Stimulated activated CD8-positive, alpha-beta memory T cell treated with anti-CD3 and anti-CD28 coated beads, Interleukin-15, amount 100 ng/mL, for 4 hours (primary cell): ENCODE measurements at places on chromosomes 7 and 10.

- DNase-seq: no peak
Measured at GRCh38 chr10:3987143-3987974, 202.3 kb upstream of the KLF6 start.

DNA sequence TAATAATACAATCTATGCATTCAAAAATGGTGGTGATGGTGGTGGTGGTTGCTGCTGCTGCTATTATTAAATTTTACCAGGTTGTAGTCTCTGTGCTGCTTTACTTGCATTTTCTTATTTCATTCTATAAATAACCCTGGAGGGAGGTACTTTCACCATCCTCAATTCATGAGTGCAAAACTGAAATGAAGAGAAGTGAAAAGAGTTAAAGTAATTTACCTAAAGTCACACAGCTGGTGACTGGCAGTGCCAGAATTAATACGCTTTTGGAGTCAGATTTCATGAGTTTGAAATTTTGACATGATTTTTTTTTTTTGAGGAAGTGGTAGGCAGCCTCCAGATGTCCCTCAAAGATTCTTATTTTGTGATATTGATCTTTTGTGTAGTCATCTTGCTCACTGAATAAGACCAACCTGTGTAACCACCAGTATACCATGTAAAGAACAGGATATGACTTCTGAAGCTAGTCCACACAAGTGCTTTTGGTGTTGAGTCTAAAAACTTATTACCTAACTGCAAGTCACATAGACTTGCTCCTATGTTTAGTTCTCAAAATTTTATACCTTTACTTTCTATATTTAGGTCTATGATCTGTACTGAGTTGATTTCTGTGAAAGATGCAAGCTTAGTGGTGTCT is 218.8 kb downstream of the ZWINT start:
- no peak for DNase-seq

- no peak for DNase-seq
Measured at GRCh38 chr10:70060389-70060788, 7.7 kb downstream of the MACROH2A2 start.

DNA sequence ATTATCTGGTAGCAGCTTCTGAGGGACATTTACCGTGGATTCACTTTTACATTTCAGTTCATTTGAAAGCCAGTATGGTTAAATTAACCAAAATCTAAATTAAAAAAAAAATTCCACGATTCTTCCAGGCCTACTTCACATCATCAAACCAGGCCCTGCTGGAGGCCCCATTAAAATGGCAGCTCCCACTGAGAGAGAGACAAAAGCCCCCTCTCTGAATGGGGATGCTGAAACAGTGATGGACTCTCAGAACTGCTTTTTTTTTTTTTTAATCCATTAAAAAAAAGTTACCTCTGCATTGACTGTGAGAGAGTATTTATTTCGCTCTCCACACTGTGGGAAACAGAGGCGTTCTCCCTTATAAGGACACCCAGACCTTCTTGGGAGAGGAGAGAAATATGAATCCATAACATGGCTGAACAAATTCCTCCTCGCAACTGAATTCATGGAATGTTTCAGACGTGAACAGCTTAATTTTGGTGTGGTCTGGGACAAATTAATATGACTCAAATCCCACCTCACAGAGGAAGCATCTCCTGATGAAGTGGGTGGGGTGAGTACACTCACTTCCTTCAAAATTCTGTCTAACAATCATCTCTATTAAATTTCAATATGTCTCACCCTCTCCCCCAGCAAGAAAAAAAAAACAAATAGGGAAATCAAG is 73.5 kb downstream of the SAMD9 start:
- DNase-seq: no peak

DNA sequence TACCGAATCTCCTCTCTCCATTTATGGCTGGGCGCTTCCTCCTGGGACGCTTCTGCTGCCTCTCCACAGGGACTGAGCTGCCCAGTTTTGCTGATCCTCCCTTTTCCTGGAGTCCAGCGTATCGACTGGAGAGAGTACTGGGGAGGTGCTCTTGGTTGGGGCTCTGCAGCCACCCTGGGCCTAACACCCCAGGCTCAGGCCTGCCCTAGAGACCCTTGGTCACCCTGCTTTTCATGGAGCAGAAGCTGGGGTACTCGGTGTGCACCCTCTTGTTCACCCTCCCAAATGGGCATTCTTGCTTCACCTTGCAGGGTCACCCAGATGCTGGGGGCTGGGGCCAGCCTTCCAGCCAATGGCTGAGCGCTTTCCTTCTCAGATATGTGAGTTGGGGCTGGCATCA is 88.8 kb upstream of the RET start:
- no peak for DNase-seq

- DNase-seq: no peak
Measured at GRCh38 chr10:132536241-132536876, 1.2 kb upstream of the INPP5A start.

DNA sequence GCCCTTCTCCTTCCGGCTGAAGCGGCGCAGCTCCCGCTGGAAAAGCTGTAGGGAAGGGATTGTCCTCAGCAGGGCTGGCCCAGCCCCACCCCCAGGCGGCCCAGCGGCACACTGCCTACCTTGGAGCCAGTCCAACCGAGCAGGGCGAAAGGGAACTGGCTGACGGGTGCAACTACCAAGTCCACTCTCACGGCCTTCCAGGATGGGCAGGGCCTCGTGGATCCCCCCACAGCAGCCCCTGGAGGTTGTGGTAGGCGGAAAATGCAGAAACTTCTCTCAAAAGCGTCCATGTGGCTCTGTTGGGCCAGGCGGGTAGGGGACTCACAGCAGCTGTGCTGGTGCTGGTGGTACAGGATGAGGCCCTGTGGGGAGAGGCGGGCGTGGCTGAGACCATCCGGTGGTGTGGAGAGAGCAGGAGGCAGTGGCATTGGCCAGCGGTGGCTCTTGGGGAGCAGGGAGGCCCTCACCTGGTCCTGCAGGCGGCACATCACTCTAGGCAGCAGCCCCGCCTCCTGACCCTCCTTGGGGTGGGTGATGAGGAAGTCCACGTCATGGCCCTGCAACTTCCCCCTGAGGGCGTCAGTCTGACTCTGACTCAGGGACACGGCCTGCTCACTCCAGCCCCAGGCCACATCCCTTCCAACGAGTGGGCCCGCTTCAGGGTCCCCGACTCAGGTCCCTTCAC is 8.4 kb upstream of the PGAM2 start:
- DNase-seq: peak; percentile 55

- DNase-seq: no peak
Measured at GRCh38 chr7:30019387-30019786, 7.1 kb downstream of the FKBP14 start.

DNA sequence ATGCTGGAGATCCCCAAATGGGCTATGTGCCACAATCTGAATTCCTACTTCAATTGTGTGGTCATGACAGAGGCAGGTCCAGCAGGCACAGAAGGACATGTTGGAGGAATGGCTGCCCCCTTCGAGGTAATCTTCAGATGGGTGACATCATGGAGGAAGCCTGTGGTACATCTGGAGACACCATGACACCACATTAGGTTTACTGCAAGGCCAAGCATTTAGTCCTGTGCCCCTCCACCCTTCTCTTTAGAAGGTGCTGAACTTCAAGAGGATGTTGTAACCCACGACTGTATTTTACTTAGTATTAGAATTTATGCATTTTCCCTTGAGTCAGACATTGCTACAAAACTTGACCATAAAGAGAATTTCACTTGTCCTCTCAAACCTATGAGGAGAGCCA is 75.1 kb upstream of the DDC start:
- DNase-seq: no peak

DNA sequence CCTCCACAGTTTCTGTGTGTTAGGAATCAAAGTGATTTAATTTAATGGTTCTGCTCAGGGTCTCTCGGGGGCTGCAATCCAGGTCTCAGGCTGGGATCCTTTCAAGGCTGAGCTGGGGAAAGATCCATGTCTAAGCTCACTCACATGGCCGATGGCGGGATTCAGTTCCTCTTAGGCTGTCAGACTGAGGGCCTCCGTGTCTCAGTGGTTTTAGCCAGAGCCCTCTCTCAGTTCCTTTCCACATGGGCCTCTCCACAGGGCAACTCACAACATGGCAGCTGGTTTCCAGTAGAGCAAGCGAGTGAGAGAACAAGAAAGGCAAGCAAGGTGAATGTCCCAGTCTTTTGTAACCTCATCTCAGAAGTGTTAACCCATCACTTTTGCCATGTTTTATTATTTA is 26.9 kb downstream of the CAV1 start:
- DNase-seq: no peak

GRCh38 chr10:130652544-130652943 is 516.4 kb downstream of the GLRX3 start:
- DNase-seq: no peak

DNA sequence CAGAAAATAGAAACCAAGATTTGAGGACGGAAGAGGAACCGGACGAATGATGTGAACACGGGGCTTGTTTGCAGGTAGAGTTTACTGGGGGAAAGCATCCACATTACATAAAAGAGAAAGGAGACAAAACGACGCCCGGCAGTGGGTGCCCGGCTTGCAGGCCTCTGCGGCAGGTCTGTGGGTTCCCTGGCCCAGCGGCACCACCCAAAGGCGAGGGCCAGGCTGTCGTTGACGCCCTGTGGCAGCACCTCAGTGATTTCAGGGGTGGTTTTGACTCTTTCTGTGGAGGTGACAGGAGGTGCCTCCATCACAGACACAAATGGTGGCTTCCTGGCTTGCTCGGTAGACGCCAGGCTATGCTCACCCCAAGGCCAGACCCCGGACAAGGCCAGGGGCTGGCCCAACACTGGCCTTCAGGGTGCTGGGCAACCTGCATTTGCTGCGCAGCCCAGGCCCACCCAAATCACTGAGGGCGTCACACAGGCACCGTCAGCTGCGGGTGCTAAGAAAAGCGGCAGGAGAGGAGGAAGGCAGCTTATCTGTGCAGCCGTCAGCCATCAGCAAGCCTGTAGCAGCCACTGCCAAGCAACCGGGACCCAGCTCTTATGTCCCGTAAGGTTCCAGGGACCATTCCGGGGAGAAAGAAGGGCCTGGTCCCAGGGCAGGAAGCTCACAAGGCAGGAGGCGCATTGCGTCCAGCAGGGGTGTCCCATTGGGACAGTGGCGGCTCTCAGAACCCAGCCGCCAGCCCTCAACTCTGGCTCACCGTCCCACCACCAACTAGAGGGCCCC is 230.3 kb downstream of the PTPRN2 start:
- no peak for DNase-seq

DNA sequence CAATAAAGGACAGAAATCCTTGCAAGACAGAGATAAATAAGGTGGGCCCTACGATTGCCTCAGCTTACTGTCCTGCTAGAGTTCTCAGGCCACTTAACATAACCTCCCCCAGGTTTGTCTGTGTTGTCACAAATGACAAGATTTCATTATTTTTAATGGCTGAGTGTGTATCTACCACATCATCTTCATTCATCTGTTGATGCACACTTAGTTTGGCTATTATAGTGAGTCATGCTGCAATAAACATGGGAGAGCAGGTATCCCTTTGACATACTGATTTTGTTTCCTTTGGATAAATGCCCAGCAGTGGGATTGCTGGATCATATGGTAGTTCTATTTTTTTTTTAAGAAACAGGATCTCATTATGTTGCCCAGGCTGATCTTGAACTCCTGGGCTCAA is 60.6 kb downstream of the PRTFDC1 start:
- no peak for DNase-seq

GRCh38 chr10:33136781-33137180 is 178.8 kb upstream of the ITGB1 start:
- DNase-seq: no peak

GRCh38 chr7:4851459-4852422 is 10.1 kb downstream of the PAPOLB start:
- DNase-seq: no peak

DNA sequence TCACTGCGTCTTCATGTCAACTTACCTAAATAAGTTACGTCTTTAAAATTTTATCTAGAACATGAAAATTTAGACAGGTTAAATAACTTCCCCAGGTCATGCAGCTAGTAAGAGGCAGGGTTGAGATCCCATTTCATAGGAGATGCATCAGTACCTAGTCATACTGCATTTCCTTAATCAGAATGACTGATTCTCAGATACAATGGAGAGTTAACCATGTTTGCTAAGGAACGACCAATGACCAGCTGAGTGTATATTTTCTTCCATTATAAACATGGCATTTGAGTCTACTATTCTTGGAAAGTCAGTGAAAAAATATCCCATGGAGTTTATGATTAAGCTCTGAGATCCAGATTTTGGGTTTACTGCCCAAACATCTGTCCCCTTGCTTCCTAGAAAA is 39.6 kb downstream of the ENTPD1 start:
- no peak for DNase-seq

GRCh38 chr10:43653746-43654145 is 5.1 kb upstream of the ZNF32 start:
- no peak for DNase-seq

DNA sequence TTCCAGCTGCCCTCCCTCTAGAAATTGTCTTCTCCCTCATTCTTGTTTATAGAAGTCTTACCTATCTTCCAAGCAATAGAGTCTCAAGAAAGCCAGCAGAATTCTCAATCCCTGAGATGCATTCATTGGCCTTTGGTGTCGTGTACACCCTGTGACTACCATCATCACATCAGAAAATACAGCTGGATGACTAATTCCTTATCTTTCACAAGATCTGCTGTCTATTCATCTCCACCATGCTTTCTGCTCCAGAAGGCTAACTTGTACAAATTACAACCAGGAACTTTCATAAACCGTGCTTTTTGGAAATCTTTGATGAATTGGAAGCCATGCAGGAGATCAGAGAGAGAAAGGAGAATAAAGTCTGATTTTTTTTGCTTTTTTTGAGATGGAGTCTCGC is 1062.9 kb upstream of the GHITM start:
- DNase-seq: no peak

DNA sequence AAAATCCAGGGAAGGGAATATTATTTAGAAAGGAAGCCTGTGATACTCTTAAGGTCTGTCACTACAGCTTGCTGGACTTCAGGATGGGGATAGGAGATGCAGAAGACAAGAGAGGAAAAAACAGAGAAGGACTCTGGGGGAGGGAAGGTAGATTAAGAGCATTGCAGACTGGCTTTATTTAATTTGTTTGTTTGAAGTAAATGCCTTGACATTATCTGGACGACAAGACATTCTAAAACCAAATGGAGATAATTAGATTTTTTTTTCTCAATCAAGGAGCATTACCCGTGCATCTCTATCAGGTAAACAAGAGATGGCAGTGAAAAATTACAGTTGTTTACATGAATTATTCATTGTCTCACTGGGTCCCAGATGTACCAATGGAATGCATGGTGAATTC is 24.3 kb downstream of the ACTA2 start:
- no peak for DNase-seq

DNA sequence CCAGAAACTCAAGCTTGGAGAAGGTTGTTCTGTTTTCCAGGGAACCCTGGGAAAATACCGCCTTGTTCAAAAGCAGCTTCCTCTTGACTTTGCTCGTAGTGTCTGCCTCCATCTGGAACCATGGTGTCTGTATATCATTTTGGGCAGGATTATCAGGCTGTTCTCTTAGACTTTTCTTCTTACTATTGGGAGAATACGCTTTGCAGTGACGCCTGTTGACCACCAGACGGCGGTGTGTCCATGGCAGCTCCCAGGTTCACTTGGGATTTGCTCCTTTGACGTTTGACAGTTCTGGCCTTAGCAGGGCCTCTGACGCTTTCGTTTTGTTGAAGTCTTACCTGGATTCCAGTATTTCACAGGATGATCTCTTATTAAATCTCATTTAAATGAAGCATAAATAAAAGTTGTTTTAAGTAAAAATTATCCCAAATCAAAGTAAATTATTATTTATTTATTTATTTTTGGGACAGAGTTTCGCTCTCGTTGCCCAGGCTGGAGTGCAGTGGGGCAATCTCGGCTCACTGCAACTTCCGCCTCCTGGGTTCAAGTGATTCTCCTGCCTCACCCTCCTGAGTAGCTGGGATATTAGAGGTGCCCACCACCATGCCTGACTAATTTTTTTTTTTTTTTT is 41.8 kb upstream of the GJD4 start:
- no peak for DNase-seq
